ENCODE measurements at places on chromosomes 2 and 18. TPM values are rescaled to one million over a fixed set of nuclear protein-coding genes. Genes with fewer than 3 reads are reported as not detected.
A peak's percentile ranks its signal among the peaks of the same experiment; 100 is the strongest.

NOSTRIN gene
- not detected for total RNA-seq

IL1RL2 gene
- 1.5 TPM for total RNA-seq

- no peak for DNase-seq
Measured at GRCh38 chr2:85811180-85812093, 57.6 kb downstream of the ATOH8 start.

DNA sequence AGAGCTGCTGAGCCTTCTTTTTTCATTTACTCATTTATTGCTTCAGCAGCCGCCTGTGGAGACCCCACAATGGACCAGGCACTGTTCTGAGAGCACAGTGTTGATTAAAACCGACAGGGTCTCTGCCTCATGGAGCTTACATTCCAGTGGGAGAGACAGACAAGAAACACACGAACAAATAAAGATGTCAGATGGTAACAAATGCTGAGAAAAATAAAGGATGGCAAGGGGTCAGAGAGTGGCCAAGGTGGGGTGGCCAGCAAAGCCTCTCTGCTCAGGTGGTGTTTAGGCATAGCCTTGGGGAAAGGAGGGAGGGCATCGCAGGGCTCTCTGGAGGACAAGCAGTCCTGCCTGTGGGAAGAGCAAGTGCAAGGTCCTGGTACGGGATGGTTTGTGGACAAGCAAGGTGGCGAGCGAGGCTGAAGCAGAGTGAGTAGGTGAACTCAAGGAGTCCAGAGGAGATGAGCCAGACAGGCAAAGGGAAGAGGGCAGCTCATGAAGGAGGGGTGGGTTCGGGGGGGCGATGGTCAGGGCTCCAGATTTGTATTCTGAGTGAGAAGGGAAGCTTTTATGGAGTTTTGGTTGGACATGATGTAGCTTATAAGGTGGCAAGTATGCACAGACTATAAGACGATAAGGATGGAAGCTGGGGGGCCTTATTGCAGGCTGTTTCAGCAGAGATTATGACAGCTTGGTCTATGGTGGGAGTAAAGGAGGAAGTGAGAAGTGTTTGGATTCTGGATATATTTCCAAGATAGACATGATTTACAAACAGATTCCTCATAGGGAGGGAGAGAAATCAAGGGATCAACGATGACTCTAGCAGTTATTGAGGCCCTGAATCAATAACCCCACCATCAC, 8.8 kb upstream of the ITGB6 start:
- no peak for DNase-seq

GRCh38 chr2:12048550-12048949, 302.1 kb downstream of the LPIN1 start:
- no peak for DNase-seq

DNA sequence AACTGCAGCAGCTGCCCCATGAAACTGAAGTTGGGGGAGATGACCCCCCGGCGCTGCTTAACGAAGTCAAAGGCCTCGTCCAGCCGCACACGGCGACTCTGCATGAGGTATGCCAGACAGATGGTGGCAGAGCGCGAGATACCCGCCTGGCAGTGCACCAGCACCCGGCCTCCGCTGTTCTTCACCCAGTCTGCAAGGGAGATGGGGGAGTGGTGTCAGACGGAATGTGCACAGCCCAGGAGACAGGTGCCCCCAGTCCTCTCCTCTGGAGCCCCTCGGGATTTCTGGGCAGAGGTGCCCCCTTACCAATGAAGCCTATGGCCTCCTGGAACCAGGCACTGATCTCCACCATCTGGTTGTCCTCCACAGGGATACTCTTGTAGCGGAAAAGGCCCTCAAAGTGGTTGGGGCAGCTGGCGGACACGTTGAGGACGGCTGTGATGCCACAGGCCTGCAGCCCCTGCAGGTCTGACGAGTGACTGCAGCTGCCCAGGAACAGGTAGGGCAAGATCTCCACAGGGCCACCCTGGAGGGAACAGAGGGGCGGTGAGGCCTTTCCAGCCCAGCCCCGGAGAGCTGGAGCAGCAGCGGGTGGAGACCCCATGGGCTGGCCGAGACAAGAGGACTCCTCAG, 1.3 kb downstream of the DUSP2 start:
- peak; percentile 54 for DNase-seq
